G401 (cell line): ENCODE measurements at places on chromosomes 13 and 19.

DNA sequence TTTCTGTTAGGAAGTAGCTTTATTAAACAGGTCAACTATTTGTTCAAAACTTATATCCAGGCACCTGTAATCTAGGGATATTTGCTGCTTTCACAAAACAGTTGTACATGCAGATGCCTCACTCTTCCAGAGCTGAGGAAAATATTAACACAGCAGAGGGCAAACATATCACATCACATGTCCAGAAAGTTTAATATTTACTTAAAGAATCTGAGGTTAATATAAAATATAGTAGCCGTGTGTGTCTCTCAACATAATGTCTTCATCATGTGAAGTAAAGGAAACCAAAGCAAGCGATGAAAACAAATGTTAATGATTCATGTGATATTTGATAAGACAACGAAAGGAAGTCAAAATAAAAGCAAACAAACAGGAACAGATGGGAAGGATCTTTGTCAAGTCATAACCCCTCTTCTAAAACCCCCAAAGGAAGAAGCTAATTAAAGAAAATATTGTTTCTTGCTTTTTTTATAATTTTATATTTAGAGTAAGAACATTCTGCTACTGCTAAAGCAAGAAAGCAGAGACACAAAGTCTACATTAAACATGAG is 418.8 kb downstream of the DACH1 start:
- no peak for DNase-seq

GRCh38 chr19:35571406-35571965 is 8.0 kb upstream of the ATP4A start:
- DNase-seq: no peak

- DNase-seq: no peak
These were observed 166.0 kb downstream of the DNAJC3 start for GRCh38 chr13:95842898-95843297.

- no peak for DNase-seq
These were observed 390.4 kb downstream of the RFC3 start for GRCh38 chr13:34208336-34208735.
